Activated T-cell treated with anti-CD3 and anti-CD28 coated beads, Interleukin-2, amount 50 U/mL, for 1 hour (primary cell): ENCODE measurements at places on chromosomes 4 and X.

DNA sequence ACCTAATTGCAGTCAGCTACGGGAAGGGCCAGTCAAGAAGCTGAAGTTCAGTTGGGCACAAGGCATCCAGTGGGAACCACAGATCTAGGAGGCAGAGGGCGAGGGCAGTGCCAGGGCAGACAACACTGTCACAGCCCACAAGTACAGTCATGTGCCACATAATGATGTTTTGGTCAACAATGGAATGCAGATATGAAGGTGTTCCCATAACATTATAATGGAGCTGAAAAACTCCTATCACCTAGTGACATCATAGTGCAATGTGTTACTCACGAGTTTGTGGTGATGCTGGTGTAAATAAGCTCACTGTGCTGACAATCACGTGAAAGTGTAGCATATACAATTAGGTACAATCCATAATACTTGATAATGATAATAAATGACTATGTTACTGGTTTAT is 4.5 kb upstream of the TMEM255A start:
- DNase-seq, result no peak

DNA sequence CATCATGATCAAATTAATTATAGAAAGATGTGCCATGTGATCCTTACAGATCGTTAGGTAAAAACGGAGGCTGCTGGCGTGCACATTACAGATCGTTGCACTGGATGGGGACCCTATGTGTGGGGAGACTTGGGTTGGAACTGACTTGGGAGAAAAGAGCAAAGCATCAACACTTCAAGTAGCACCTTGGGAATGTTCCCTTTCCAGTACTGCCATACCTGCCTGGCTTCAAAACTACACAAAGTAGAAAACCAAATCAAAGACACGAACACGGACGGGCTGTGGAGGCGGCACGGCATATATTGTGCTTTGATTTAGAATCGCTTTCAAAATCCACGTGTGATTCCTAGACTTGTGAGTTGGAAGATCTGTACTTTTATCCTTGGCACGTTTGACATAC is 898 bp downstream of the CMC4 start:
- DNase-seq, result no peak

DNA sequence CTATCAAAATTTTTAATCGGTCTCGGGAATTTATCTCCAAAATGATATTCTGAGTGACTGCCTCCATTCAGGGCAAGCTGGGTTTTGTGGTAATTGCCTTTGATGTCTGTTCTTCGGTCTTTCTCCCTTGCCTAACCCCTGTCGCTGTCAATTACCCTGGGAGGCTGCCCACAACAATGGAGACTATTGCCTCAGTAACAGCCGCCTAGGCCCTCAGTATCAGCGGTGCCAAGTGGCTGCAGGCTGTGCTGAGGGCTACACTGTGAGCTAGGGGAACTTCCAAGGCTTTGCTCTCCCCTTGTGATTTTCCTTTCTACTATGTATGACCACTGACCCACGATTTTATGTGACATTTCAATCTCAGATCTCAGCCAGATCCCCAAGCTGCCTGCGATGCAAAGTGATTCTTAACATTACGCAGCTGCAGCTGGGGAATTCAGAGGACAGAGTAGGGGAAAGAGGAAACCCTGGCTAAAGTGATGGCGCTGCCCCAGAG is 36.3 kb upstream of the REST start:
- no peak for DNase-seq

GRCh38 chrX:42515939-42516338 is 262.0 kb downstream of the PPP1R2C start:
- DNase-seq, result no peak

- no peak for DNase-seq
Observed at GRCh38 chr4:112075129-112075753, 70.0 kb upstream of the FAM241A start.

DNA sequence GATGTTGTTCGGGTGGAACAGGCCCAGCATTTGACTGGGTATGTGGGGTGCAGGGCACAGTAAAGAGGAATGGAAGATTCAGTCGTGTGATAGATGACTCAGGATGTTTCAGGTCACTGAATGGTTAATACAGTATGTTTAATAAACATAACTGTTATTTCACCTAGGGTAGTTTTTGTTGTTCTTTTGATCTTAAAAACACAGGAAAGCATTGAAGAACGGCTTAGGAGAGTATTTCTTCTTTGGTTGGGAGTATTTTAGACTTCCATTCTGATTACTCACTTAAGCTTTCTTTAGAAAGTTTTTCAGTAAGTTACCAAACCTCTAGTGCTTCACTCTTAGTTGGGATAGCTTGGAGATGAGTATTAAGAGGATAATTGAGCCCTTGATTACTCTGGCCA is 62.3 kb downstream of the STAG2 start:
- no peak for DNase-seq

GRCh38 chr4:75172551-75172950 is 239.6 kb downstream of the PARM1 start:
- DNase-seq, result no peak

DNA sequence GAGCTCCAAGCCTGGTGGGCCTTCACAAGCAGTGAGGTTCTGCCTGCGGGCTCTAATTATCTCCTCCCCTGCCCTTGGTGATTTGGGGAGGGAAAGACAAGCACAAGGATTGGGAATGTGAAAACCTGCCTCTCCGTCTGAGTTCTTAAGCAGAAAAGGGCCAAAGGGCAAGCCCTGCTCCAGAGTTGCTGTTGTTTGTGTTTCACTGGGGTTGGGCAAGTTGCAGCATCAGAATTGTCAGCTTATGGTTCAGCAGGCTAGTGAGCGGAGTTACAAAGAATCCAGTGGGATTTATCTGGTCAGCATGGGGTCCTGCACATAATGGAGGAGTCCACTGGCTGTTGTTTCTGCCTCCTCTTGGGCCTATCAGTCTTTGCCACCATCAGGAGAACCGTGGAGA is 60.5 kb downstream of the NHS start:
- no peak for DNase-seq

DNA sequence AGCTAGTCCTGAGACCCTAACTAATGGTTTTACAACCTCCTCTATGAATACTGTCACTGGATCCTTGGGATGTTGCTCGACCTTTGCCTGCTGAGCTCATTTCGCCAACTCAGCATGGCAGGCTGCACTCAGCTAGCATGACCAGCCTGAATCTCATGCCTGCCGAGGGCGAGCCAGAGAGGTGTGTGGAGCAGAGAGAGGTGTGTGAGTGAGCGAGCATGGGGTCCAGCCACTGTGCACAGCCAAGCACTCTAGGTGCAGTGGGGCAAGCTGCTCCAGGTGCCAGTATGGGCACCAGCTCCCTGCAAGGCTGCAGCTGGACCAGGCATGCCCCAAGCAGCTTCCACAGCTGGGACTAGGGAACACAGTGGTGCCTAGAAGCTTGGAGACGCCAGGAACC is 410.9 kb downstream of the PCDH10 start:
- DNase-seq, result no peak

- no peak for DNase-seq
Observed at GRCh38 chr4:72494156-72494555, 74.9 kb downstream of the ADAMTS3 start.

GRCh38 chr4:36747277-36748129 is 466.1 kb downstream of the DTHD1 start:
- DNase-seq, result no peak

- no peak for DNase-seq
Observed at GRCh38 chrX:134990475-134990800, 353 bp upstream of the SMIM10 start.

- DNase-seq, result no peak
Observed at GRCh38 chrX:140664939-140665338, 44.6 kb upstream of the LINC00632 start.

DNA sequence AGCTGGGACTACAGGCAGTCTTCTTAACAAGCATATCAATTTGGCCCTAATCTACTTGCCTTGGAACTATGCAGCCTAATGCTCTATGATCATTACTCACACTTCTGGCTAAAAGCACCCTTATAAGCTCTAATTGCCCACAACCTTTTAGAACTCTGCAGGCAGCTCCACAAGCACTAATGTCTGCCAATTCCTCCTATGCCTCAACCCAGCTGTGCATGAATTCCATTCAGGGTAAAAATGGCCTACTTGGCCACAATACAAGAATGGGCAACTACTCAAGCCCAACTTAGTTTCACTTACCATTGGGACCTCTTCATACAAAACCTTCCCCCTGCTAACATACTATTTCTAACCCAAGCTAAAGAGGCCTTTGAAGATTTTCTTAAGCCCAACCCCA is 51.7 kb downstream of the ZNF718 start:
- no peak for DNase-seq

DNA sequence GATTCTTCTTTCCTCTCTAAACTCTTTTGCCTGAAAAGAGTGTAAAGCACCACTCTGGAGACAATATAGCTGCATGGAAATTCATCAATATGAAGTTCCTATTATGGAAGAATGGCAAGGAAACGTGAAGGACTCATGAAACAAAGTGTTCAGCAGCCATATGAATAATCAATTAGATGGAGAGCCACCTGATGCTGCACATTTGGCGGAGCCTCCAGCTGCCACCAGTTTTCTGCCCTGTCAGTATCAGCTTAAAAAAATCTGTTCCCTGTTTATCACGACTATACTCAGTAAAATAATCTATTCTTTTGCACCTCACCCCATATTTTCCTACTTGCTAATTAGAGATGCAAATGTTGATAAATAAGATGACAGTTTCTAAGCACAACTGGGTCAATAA is 276.0 kb downstream of the UNC5C start:
- no peak for DNase-seq

DNA sequence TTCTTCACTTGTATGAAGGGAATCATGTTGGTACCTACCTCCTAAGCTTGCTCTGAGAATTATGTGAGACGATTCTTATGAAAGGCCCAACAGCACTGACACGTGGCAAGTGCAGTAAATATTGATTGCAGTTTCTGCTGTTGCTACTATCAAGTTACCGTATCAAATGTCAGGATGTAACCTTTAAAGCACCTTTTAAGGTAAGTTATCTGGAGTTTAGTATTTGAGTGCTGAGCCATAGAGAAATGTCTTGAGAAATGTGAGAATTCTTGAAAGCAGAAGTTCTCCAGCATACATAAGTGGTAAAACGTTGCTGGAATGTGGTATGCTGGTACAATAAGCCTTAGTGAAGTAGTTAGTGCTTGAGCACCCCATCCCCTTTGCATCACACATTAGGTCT is 90.4 kb downstream of the PHOX2B start:
- no peak for DNase-seq

DNA sequence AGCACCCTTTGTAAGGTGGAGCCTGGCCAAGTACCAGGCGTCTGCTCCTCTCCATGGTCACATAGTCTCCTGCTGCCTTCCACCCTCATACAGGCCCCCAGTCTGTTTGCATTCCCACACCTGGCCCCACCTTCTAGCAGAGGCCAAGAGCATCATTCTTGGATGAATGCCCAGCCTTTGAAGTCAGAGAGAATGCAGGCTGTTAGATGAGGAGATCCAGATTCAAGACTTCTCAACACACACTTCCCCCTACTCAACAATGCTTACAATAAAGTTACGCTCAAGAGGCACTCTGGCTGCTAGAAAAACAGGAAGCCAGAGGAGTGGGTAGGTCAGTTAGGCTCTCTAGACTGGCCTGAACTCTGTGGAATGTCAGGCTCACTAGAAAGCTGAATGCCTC is 43.3 kb downstream of the SHROOM4 start:
- no peak for DNase-seq

DNA sequence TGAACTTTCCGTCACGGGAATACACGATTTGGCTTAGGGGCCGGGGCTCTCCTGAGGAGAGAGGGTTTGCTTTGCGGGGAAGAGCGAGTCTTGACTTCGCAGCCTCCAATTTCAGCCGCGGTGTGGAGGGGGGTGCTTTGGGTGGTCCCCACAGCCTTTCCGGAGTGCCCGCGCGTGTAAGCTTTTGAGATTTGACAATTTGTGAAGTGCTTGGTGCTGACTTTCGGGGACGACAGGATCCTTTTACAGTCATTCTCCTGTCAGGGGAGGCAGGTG is 355 bp downstream of the SCML1 start:
- DNase-seq, result peak; percentile 58

GRCh38 chr4:141473026-141473540 is 163.3 kb upstream of the IL15 start:
- DNase-seq, result no peak

DNA sequence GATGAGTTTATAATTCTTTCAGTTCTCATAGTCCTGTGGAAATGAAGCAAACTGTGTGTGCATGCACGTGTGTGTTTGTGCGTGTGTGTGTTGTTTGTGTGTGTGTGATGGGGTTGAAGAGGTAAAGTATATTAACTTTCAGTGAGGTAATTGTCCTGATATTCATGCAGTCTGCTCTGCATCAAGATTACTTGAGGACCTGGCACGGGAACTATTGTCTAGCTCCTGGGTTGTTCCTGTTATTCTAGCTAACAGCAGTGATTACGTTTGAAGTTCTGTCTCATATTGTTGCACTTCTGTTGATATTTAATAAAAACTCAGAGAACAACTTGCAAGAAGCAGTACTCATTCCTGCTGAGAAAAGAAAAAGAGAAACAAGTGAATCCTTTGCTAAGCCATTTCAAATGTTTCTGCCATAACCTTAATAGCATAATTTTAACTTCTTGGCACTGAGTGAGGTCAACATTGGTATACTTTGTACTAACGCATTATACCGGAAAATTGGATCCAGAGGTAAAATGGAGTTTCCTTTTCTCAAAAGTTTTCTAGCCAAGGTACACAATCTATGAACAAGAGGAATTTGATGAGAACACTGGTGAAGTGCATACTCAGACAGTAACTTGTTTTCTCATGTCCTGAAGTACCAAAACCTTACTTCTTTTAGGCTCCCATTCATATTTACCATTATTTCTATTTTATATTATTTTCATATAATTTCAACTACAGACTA is 113.2 kb downstream of the SPCS3 start:
- no peak for DNase-seq

DNA sequence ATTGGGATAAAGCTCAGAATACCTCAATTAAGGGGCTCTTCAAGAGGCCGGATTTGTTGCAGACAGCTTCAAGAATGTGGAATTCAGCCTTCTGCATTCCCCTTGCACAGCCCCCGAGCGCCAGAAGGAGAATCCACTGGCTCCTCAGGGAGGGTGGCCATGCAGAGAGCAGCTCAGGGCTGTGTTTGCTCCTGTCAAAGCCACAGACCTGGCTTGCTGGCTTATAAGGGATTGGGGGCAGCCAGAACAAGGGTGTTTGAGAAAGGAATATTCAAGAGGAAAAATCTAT is 36.8 kb downstream of the ING2 start:
- DNase-seq, result no peak

DNA sequence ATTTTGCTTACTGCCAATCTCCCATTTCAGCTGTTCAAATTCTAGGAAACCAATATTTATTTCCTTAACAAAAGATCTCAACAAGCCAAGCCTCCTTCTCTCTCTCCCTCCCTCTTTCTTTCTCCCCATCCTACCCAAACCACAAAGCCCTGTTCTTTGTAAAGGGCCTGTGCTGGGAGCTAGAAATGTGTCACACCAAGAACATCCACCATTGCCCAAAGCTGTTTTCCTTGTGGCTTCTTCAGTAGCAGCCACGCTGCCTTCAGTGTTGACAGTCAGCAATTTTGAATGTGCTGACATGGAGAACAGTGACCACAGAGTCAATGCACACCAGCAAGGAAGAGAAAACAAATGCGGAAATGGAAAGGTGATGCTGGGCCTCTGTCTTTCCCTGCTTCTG is 203.0 kb downstream of the MAML3 start:
- DNase-seq, result no peak
